ENCODE measurements at places on chromosomes 16 and 17. TPM values are rescaled to one million over a fixed set of nuclear protein-coding genes. Genes with fewer than 3 reads are reported as not detected.

GRCh38 chr16:13856398-13856797 lies 63.6 kb upstream of the ERCC4 start:
- no peak for ATAC-seq

- no peak for ATAC-seq
Observed at GRCh38 chr16:70345840-70346239, 863 bp upstream of the DDX19A start.

GRCh38 chr17:45857977-45858708 lies 13.5 kb downstream of the SPPL2C start:
- peak; percentile 69 for ATAC-seq

The ARHGDIG gene
- 17.7 TPM for total RNA-seq

The SOST gene
- not detected for total RNA-seq

The RPL38 gene
- total RNA-seq: 2,878 TPM

- ATAC-seq: no peak
Observed at GRCh38 chr17:74350486-74350885, 11.2 kb downstream of the BTBD17 start.

DNA sequence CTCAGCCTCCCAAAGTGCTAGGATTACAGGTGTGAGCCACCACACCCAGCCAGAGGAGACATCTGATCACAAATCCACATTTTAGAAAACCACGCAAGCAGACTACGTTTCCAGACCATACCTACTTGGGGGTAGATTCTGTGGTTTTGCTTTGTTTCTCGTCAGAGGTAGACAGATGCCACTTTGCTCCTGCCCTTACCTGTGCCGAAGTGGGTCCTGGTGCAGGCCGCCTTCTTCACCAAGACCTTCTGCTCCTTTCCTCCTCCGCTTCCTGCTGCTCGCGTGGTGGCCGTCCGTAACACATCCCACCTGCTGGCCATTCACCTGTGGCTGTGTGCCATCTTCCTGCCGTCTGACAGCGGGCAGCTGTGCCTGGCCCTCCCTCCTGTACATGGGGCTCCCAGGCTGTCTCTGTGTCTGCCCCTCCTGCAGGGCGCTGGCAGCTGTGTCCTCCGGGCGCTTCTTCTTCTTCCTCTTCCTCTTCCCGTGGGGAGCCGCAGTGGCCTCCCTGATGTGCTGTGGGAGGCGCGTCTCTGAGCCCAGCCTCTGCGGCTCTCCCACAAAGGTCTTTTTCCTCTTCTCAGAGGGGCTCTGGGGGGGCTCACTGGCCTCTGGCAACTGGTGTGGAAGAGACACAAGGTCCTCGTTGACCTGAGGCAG lies 21.2 kb upstream of the CYTH1 start:
- ATAC-seq: no peak
